ENCODE measurements at places on chromosomes 2 and 18. TPM values are rescaled to one million over a fixed set of nuclear protein-coding genes. Genes with fewer than 3 reads are reported as not detected.

DNA sequence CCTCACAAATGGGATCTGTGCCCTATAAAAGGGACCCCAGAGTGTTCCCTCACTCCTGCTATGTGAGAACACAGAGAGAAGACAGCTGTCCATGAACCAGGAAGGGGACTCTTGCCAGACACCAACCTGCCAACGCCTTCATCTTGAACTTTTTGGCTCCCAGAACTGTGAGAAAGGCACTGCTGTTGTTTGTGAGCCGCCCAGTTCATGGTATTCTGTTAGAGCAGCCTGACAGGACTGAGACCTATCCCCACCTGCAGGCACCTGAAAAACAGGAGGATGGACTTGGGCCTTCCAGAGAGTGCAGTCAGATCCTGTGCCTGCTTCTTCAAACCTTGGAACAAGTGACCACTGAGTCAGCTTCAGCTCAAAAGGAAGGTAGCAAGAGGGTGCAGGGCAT is 51.4 kb downstream of the CRACDL start:
- peaks cover 32% of the 10 kb centered on the region for H3K27me3 ChIP-seq
- H3K36me3 ChIP-seq, result peaks cover 7% of the 10 kb centered on the region
- H3K4me3 ChIP-seq, result no peak overlapping the region
- no peaks in the 10 kb centered on the region for H3K4me1 ChIP-seq
- H3K27ac ChIP-seq, result no peak overlapping the region
- DNase-seq, result peak; percentile 7

DNA sequence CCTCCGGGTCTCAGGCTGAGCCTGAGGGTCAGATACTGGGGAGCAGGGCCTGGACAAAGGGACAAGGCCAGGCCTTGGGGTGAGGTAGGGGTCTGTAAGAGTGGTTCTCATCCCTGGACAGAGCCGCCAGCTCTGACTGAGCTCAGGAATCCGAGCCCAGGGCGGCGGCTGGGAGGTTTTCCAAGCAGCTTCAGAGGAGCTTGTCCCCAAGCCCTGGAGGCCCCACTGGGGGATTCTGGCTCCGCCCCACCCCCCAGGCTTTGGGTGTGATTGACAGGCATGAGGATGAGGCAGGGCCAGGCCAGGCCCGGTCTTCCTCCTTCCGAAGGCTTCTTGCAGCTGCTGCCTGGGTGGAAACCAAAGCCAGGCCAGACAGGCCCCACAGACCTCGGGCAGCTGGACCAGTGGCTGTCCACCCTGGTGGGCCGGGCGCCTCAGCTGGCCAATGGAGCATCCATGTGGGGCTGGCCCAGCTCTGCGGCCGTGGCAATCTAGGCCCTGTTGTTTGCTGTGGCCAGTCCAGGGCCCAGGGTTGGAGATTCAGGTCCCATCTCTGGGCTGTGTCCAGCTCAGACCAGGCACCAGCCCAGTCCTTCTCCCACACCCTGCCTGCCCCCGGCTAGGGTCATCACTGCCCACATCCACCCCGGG is 23.1 kb upstream of the GPC1 start:
- H3K4me1 ChIP-seq, result no peaks in the 10 kb centered on the region
- H3K4me3 ChIP-seq, result no peak overlapping the region
- DNase-seq, result no peak

- no peaks in the 10 kb centered on the region for H3K36me3 ChIP-seq
- DNase-seq, result no peak
- H3K27me3 ChIP-seq, result no peaks in the 10 kb centered on the region
- no peak overlapping the region for H3K27ac ChIP-seq
These were observed 1037.2 kb upstream of the ACVR2A start for GRCh38 chr2:146807568-146808168.

DNA sequence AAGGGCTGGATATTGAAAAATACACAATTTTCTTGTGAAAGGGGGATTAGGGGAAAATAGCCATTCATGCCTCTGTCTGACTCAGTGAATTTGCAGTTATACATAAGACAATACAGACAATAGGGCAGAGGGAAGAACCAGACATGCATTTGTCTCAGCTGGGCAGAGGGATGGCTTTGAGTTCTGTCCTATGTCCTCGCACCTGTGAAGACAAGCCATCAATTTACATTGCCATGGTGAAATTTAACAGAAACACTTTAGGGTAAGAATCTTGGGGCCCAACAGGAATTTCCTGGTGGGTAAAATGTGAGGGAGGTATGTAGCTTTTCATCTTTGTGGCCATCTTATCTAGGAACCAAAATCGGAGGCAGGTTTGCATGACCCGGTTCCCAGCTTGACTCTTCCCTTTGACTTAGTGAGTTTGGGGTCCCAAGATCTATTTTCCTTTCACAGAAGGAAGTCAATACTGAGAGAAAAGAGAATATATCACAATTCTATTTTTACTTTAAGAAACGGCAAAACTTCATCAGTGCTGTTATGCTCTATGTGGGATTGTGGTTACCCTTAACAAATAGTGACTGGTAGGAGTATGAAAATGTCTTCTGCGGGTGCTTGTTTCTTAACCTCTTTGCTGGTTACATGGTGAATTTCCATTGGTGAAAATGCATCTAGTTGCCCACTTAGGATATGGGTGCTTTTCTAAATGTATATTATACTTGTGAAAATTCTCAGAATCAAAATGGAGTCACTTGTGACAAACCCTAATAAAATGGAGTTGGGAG is 221.8 kb downstream of the SPP2 start:
- H3K4me1 ChIP-seq, result peaks cover 62% of the 10 kb centered on the region
- H3K27ac ChIP-seq, result peak overlapping the region; percentile 89
- no peaks in the 10 kb centered on the region for H3K27me3 ChIP-seq
- H3K36me3 ChIP-seq, result peaks cover 52% of the 10 kb centered on the region
- H3K4me3 ChIP-seq, result no peak overlapping the region

Gene GKN2
- not detected for total RNA-seq

GRCh38 chr2:202589582-202589949 is 45.2 kb upstream of the FAM117B start:
- no peak overlapping the region for H3K27ac ChIP-seq
- H3K4me1 ChIP-seq, result peaks cover 5% of the 10 kb centered on the region
- no peak overlapping the region for H3K4me3 ChIP-seq
- peaks cover 5% of the 10 kb centered on the region for H3K27me3 ChIP-seq
- DNase-seq, result no peak
- no peaks in the 10 kb centered on the region for H3K36me3 ChIP-seq

- peak within 1 kb of the TSS; percentile 83 for H3K4me3 ChIP-seq
- peaks cover 19% of the 10 kb centered on the region for H3K4me1 ChIP-seq
- H3K27me3 ChIP-seq, result peaks cover 58% of the 10 kb centered on the region
- peak within 1 kb of the TSS; percentile 86 for H3K27ac ChIP-seq
These were observed at the start of gene ZDBF2 for GRCh38 chr2:206274434-206275311. Gene ZDBF2 (plus strand): TSS chr2:206274663. CDS start chr2:206281850, 7,187 bp downstream.

- no peak overlapping the region for H3K27ac ChIP-seq
- H3K27me3 ChIP-seq, result no peaks in the 10 kb centered on the region
- no peak overlapping the region for H3K4me3 ChIP-seq
- DNase-seq, result no peak
- H3K36me3 ChIP-seq, result no peaks in the 10 kb centered on the region
- H3K4me1 ChIP-seq, result no peaks in the 10 kb centered on the region
These were observed 1162.8 kb upstream of the ACVR2A start for GRCh38 chr2:146681991-146682390.

DNA sequence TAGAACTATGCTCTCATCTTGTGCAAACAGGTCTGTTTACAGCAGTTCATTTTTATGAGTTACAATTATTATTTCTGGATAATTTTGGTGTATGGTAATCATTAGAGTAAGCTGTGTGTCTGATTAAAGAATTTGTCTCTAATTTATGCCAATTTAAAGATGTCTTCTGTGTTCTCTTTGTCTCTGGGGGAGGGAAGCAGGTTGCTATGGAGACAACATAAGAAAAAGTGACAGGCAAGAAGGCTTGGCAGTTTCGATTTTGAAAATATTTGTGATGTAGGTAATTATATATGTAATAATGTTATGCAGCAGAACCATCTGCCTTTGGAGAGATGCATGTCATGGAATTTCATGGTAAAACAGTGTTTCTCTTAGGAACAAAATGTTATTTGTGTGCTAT is 78.2 kb downstream of the SH3RF3 start:
- H3K36me3 ChIP-seq, result no peaks in the 10 kb centered on the region
- H3K27ac ChIP-seq, result no peak overlapping the region
- DNase-seq, result no peak
- H3K4me3 ChIP-seq, result no peak overlapping the region
- peaks cover 79% of the 10 kb centered on the region for H3K27me3 ChIP-seq

Gene UGT1A9
- not detected for total RNA-seq

DNA sequence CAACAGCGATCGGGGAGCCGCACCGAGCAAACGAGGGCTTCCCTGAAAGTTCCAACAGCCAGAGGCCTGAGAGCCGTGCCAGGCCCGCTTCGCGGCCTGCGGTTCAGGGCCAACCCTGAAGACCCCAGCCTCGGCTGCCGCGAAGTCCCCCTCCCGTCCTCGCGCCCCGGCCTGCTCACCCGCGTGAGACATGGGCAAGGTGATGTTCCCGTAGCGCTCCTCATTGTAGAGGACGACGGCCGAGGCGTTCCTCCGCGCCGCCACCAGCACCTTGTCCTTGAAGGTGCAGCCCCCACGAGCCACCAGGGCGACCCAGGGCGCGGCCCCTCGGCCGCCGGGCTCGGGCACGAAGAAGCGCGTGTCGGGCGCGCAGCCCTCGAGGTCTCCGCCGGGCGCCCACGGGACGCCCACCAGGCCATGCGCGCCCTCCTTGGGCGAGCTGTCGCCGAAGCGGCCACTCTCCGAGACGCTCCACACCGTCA is 510 bp downstream of the RNF149 start:
- peaks cover 66% of the 10 kb centered on the region for H3K4me1 ChIP-seq
- peaks cover 32% of the 10 kb centered on the region for H3K36me3 ChIP-seq
- H3K27ac ChIP-seq, result peak overlapping the region; percentile 97
- DNase-seq, result peak; percentile 60
- H3K27me3 ChIP-seq, result no peaks in the 10 kb centered on the region

Gene SH2D6
- total RNA-seq, result 0.52 TPM

DNA sequence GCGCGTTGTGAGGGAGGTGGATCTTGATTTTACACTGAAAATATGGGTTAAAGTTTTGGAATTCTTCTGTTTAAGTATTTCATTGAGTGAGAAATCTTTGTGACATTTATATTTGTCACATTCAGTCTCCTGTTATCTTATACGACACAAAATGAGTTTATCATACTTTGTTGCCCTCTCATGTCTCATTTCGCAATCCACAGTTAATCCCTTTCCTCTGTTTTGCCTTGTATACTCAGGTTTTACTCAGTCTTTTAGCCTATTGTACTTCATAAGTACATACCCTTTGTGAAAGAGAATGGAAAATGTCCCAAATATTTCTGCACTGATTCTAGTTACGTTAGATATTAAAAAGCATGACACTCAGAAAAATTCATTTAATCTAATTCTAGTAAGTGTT is 142.7 kb downstream of the ATP9B start:
- H3K4me3 ChIP-seq, result no peak overlapping the region
- no peak overlapping the region for H3K27ac ChIP-seq
- no peaks in the 10 kb centered on the region for H3K4me1 ChIP-seq
- peaks cover 4% of the 10 kb centered on the region for H3K36me3 ChIP-seq
- no peak for DNase-seq

- no peak overlapping the region for H3K4me3 ChIP-seq
- no peak for DNase-seq
- H3K36me3 ChIP-seq, result peaks cover 28% of the 10 kb centered on the region
- H3K27me3 ChIP-seq, result no peaks in the 10 kb centered on the region
- no peak overlapping the region for H3K27ac ChIP-seq
These were observed 5.0 kb downstream of the NDUFS1 start for GRCh38 chr2:206154197-206154596.

Gene RNU2-63P
- 21.2 TPM for total RNA-seq

DNA sequence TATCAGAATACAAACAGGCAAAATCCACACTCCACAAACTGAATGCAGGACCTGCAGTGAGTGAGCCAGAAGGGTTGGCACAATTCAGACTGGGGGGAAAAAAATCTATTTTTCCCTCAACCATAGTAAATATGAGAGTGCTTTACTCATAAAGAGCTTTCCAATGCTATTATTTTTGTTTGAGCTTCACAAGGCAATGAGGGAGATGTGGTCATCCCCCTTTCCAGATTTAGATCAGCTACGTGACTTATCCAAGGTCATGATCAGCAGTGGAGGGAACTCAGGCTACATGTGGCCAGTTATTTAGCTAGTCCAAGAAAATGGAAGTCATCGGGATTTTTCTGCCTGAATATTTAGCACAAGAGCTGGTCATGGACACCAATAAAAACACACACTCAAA is 120.4 kb upstream of the KLF7 start:
- H3K4me1 ChIP-seq, result peaks cover 29% of the 10 kb centered on the region
- H3K27ac ChIP-seq, result no peak overlapping the region
- H3K4me3 ChIP-seq, result no peak overlapping the region
- no peaks in the 10 kb centered on the region for H3K27me3 ChIP-seq
- no peak for DNase-seq

Gene AKAIN1
- not detected for total RNA-seq

Gene CHST10
- total RNA-seq, result 14.8 TPM

DNA sequence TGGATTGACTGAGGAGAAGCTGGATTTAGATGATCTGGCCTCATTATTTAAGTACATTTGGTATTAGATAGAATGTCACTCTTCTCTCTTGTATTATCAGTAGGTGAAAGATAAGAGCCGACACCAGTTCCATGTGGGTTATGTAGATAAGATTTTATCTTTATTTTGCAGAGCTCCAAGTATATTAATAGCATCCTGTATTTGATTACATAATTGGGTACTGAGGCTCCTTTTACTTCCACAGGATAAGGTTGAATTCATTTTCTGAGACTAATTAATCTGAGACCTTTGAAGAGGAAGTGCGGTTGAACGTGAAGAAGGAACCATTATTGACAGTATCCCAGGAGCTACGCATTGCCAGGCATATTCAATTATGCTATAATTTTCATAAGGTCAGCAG is 32.8 kb upstream of the CD226 start:
- no peak for DNase-seq
- H3K27ac ChIP-seq, result no peak overlapping the region
- no peaks in the 10 kb centered on the region for H3K27me3 ChIP-seq
- H3K36me3 ChIP-seq, result peaks cover 43% of the 10 kb centered on the region

Gene GREB1L
- not detected for total RNA-seq

Gene CD8A
- 686 TPM for total RNA-seq

GRCh38 chr2:161147856-161148255 is 12.4 kb upstream of the TANK start:
- peaks cover 95% of the 10 kb centered on the region for H3K36me3 ChIP-seq
- H3K27me3 ChIP-seq, result no peaks in the 10 kb centered on the region
- H3K4me1 ChIP-seq, result peaks cover 54% of the 10 kb centered on the region
- no peak overlapping the region for H3K27ac ChIP-seq
- no peak for DNase-seq
- no peak overlapping the region for H3K4me3 ChIP-seq

- no peak overlapping the region for H3K4me3 ChIP-seq
- H3K4me1 ChIP-seq, result no peaks in the 10 kb centered on the region
- no peak for DNase-seq
- H3K27ac ChIP-seq, result no peak overlapping the region
- H3K27me3 ChIP-seq, result peaks cover 10% of the 10 kb centered on the region
These were observed 172.3 kb downstream of the ALPK2 start for GRCh38 chr18:58456625-58457024.

Gene LRRTM1
- not detected for total RNA-seq
